ENCODE measurements at places on chromosomes 6 and 20.

GRCh38 chr20:32333988-32334885, 23.9 kb upstream of the ASXL1 start:
- peak; percentile 47 for DNase-seq

- no peak for DNase-seq
These were observed 30.5 kb upstream of the SASH1 start for GRCh38 chr6:148311966-148312669.

- DNase-seq = no peak
These were observed 205.0 kb downstream of the DOK5 start for GRCh38 chr20:54680439-54680838.

- DNase-seq = no peak
These were observed 11.7 kb downstream of the ADNP start for GRCh38 chr20:50919567-50919966.

GRCh38 chr20:12925210-12925755, 83.5 kb upstream of the SPTLC3 start:
- peak; percentile 68 for DNase-seq

- no peak for DNase-seq
These were observed 4.1 kb downstream of the MYLK4 start for GRCh38 chr6:2746557-2747061.

DNA sequence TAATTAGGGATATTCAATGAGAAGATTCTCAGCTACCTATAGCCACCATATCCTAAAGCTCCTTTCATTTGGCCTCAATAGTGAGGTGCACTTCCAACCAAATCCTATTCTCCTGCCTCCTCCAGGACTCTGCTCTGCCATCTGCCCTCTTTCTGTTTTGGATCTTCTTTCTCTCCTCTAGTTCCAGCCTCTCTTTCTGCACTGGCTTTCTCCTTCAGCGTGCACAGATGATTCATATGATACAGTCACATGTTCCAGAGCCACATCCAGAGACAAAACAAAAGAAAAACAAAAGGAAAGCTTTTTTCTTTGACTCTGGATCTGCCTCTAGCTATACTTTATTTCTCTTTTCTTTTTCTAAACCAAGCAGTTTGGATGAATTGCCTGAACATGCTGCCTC, 531.9 kb upstream of the MAN1A1 start:
- no peak for DNase-seq

DNA sequence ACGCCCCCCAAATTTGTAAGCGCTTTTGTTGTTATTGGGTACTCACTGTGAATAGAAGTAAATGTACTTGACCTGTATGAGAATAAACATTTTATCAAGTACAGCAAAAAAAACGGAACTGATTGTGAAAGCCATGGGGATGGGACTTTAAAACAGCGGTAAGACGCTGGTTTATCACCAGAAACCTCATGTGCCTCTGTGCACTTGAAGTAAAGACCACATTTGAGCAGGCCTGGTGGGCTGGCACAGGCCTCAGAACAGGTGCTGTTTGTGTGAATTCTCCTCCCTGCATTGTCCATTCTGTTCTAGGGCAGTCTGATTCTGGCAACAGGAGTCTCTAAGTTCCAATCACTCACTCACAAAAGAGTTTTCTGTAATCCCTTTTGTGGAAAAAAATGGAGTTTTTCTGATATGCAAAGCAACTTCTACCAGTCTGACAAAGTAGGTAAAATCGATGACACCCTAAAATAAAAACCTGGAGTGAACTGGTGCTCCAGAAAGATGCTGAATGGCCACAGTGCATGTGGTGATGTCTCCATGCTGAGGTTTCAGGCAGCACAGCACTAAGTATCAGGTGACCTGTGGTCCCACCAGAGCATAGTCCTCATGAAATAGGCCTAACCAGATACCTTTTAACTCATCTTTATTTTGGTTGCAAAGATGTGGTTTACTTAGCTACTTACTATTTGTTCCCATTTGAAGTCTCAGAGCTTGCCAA, 53.9 kb downstream of the STX7 start:
- DNase-seq = no peak

- DNase-seq = no peak
These were observed 214.2 kb downstream of the FOXA2 start for GRCh38 chr20:22370137-22370536.

DNA sequence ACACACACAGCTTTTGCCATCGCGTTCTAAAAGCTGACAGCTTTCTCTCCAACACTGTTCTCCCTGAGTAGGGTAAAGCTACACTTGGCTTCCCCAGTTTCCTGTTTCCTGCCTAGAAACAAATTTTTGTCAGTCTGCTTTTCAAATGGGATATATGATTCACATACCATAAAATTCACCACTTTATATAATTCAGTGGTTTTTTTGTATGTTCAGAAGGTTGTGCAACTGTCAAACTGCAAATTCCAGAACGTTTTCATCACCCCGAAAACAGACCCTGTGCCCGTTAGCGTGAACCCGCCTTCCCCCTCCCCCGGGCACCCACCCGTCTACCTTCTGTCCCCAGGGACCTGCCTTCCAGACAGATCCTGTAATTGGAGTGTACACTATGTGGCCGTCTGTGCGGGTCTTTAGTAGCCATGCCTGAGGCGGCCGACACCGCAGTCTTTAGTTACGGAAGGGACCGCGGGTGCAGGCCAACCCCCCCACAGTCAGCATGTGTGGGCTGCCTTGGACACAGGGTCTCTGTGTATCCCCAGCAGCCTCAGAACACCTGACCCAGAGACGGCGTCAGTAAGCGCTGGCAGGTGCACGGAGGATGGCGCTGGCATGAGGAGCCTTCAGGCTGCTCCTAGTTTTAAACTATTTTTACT, 16.6 kb downstream of the HRH3 start:
- DNase-seq = no peak

DNA sequence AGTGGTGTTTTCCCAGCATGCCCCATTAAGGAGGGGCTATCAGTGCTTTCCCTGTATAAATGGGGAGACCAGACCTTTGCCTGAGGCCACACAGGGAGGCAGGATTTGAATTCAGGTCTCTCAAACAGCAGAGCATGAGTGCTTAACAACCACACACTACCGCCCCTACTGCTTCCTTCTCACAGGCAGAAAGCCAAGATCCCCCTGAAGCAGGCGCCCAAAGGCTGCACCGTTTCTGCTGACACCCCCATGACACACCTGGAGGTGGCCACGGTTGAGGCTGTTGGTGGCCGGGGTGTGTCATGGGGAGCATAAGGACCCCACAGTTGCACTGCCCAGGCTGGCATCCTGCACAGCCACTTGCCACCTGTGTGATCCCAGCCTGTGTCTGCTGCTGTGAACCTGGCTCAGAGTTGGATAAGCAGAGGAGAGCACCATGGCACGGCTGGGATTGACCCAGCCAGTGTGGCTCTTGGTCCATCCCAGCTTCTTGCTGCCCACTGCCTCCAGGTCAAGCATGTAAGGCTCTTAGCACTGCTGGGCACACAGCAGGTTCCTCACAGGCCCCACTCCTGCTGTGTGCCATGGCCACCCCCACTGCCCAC, 28.3 kb downstream of the PCK1 start:
- no peak for DNase-seq

DNA sequence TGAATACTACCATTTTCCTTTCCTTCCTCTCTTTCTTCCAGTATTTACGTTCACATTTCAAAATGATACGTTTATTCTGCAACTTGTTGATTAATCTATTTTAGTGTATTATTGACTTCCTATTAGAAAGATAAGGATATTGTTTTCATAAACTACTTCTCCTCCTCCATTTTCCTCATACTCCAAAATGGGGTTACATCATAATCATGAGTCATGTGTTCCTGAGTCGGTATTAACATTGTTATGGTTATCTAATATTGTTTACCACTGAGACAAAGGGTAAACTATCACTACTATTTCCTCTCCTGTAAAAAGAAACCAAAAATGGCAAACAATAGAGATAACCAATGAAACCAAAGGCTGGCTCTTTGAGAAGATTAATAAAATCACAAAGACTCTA, 126.5 kb upstream of the CDYL start:
- no peak for DNase-seq

GRCh38 chr6:40723967-40724366, 136.8 kb upstream of the LRFN2 start:
- no peak for DNase-seq

GRCh38 chr6:14349507-14349906, 231.9 kb downstream of the CD83 start:
- DNase-seq = no peak

- DNase-seq = peak; percentile 58
These were observed 3.3 kb upstream of the MOG start for GRCh38 chr6:29653452-29654038.

DNA sequence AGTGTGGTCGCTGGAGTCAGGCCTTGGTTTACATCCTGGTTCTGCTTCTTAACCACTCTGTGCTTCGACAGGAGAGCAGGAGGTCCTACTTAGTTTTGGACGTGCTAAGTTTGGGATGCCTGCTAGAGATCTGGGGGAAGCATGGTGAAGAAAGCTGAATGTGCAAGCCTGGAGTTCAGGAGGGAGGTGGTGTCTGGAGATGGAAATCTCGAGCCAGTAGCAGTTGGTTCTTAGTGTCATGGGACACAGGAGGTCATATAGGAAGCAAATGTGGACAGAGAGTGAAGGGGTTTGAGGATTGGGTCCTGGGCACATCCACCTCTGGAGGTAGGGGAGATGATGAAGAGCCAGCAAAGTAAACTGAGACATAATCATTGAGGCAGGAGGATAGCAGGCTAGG, 131.4 kb downstream of the SYCP2 start:
- no peak for DNase-seq

- no peak for DNase-seq
These were observed 46.8 kb upstream of the BHLHE23 start for GRCh38 chr20:63053432-63054102.

DNA sequence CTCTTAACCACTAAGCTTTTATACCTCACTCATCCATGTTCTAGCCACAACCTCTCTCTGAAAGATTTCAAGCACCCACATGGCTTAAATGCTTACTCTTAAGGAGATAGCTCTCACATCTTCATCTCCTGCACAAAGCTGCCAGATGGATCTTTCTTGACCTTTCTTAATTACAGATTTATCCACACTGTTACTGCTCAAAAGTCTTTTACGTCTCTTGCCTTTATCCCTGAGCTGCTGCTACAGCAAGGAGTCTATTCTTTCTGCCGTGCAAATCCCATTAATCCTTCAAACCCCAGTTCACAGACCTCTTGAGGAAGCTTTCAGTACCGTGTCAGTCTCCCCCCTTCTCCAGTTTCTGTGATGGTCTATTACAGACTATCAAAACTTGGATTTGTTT, 54.6 kb downstream of the B4GALT5 start:
- DNase-seq = no peak

DNA sequence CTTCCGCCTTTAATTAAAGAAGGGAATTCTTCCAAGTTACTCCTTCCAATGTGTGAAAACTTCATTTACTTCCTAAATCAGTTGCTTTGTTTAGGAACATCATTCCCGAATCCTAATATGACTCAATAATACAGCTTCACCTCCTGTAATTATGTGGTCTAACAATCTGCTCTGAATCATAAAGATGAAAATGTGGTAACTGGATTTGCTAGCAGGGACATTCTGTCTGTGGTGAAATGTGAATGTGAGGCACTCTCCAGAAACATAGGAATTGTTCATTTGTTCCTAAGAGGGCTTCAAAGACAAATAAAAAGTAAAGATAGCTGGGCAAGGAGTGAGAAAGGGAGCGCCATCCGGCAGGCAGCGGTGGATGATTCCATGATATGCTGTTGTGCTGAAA, 678.1 kb downstream of the KIF16B start:
- DNase-seq = no peak

DNA sequence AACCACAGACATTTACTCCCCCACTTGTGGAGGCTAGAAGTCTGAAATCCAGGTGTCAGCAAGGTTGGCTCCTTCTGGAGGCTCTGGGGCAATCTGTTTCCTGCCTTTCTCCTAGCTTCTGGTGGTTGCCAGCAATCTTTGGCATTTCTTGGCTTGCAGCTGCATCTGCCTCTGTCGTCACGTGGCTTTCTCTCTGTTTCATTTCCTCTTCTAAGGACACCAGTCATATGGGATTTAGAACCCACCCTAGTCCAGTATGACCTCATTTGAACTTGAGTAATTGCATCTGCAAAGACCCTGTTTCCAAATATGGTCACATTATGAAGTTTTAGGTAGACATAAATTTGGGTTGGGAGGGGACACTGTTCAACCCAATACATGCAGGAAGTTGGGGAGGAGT, 56.2 kb upstream of the EPB41L1 start:
- peak; percentile 56 for DNase-seq

- DNase-seq = no peak
These were observed 9.0 kb upstream of the CCN6 start for GRCh38 chr6:112044856-112045255.

- no peak for DNase-seq
These were observed 10.9 kb downstream of the FOXF2 start for GRCh38 chr6:1400126-1400850.

- no peak for DNase-seq
These were observed 264.5 kb downstream of the CDH4 start for GRCh38 chr20:61516346-61517208.

DNA sequence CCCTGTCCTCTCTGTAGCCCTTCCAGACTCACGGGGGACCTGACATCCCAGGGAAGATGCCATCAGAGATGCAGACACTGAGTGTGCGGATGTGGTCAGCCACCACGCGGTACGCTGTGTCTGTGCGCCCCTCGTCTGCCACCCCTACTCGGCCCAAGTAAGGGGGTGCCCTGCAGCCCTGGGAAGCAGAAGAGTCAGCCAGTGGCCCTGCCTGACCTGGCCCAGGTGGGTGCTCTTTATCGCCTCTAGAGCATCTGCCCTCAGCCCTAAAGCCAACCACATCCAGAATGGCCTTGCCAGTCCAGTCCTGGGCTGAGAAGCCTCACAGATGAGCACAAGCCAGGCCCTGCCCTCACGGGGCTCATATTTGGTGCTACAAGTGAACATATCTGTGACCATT, 5.9 kb downstream of the AARS2 start:
- DNase-seq = no peak

GRCh38 chr6:113148566-113148965, 708.6 kb upstream of the MARCKS start:
- DNase-seq = no peak

DNA sequence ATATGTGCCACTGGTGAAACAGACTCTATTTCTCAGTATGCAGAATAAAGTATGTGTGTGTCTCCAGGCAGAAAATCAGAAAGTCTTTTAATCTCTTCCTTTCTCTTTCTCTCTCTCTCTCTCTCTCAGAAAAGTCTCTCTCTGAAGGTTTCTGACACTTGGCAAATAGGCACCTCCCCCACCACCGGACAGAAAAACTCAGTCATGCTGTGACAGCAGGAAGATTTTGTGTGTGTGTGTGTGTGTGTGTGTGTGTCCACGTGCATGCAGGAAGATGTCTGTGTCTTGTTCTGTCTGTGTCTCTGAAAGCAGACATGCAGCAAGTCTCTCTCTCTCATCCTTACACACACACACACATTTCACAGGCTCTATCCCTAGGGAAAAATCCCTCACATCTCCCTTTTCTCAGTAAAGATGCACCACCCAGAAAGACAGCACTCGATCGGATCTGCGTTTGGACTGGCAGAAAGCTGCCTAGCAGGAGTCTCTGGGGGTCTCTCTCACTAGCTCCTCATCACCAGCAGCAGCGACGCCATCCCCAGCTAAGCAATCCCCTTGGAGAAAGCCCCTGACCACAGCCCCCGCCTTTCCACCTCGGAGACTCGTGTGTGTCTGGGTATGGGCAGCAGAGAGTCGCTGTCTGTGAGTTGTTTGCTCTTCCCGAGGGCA, 98.3 kb downstream of the EDN3 start:
- DNase-seq = no peak
